WTC11 (cell line): ENCODE measurements at places on chromosomes 12 and 14. TPM values are rescaled to one million over a fixed set of nuclear protein-coding genes. Genes with fewer than 3 reads are reported as not detected.

DNA sequence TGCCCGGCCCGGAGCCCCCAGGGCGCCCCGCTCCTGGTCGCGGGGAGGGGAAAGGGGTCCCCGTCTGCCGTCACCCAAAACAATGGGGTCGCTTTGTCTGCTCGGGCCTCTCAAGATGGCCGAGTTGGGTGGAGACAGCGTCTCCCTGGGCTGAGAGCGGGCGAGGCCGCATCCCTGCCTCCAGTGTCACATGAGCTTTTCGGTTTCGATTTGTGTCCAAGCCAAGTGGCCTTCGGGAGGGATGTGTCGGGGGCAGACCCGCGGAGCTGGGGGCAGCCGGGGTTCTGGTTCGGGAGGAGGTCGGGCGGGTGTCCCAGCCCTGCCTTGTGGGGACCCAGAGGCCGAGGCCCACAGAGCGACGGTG, 790 bp downstream of the DYNC1H1 start:
- peaks cover 37% of the 10 kb centered on the region for H3K27me3 ChIP-seq
- peak; percentile 47 for DNase-seq
- H3K4me3 ChIP-seq, result peak overlapping the region; percentile 89
- H3K4me1 ChIP-seq, result peaks cover 30% of the 10 kb centered on the region
- H3K27ac ChIP-seq, result no peak overlapping the region; the same call in 1 of the 2 replicates

- H3K4me3 ChIP-seq, result no peak overlapping the region
- no peaks in the 10 kb centered on the region for H3K4me1 ChIP-seq
- no peaks in the 10 kb centered on the region; the same call in 1 of the 2 replicates for H3K27me3 ChIP-seq
These were observed 26.6 kb upstream of the KLRB1 start for GRCh38 chr12:9634177-9634803.

DNA sequence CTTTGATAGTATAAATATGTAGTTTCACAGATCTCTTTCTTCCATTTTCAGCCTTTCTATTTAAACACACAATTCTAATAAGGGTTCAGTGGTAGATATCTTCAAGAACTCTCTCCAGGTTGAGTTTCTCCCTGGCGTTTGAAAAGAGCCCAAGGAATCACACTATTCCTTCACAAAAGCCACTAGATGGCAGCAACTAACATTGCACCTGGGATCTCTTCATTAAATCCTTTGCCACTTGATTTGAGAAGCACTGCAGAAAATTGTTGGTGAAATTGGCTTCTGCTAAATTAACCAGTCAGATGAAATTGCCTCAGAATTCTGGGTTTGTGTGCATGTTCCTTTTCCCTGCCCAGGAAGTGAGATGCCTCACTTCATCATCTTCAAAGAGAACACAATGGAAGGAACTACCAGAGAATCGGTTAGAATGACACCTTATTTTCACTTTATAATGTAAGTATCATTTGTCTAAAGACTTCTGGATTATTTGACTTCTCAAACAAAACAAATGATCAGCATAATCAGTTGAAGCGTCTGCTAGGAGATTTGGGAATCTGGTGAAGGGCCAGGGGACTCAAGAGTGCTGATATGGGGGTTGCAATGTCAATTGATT, 6.8 kb downstream of the CCDC198 start:
- H3K27ac ChIP-seq, result no peak overlapping the region
- no peaks in the 10 kb centered on the region for H3K4me1 ChIP-seq
- H3K27me3 ChIP-seq, result no peaks in the 10 kb centered on the region
- no peak for DNase-seq
- no peak overlapping the region for H3K4me3 ChIP-seq

PPM1A gene
- total RNA-seq, result 38.2 to 52.5 TPM (median 41.2 TPM) in 3 replicates

NYNRIN gene
- total RNA-seq, result 16.6 to 18.3 TPM (median 17.9 TPM) in 3 replicates

- DNase-seq, result no peak
- no peak overlapping the region for H3K27ac ChIP-seq
- H3K27me3 ChIP-seq, result peaks cover 3% of the 10 kb centered on the region; the same call in 1 of the 2 replicates
- H3K4me1 ChIP-seq, result peaks cover 7% of the 10 kb centered on the region; the same call in 1 of the 2 replicates
These were observed 34.8 kb upstream of the CD9 start for GRCh38 chr12:6165395-6165794.

GRCh38 chr12:20599757-20600156, 95.4 kb upstream of the SLCO1C1 start:
- H3K36me3 ChIP-seq, result no peaks in the 10 kb centered on the region
- H3K4me3 ChIP-seq, result no peak overlapping the region
- DNase-seq, result no peak

- H3K4me3 ChIP-seq, result no peak overlapping the region
- no peaks in the 10 kb centered on the region for H3K27me3 ChIP-seq
- no peak for DNase-seq
- H3K36me3 ChIP-seq, result 0 out of 2 replicates have a peak, but pooled peaks cover 4% of the 10 kb centered on the region
These were observed 77.8 kb upstream of the BTG1 start for GRCh38 chr12:92223481-92223880.

TCL1A gene
- 1.1 to 2.9 TPM (median 2.8 TPM) in 3 replicates for total RNA-seq

DNA sequence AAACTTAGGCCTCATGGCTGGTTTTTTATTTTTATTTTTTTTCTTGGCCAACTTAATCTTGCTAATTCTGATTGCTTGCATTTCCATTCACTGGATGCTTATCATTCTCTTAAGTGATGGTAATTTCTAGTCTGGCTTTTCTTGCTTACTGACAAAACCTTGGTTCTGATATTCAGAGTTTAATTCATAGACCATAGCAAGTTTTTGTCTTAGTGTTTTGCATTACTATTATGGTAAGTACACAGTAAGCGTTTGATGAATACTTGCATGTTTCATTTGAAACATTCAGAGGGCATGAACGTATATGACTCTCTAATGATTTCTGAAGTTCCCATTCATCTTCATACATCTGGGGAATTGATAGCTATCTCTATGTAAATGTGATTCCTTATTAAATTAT, 55.8 kb downstream of the GPHN start:
- H3K36me3 ChIP-seq, result peaks cover 13% of the 10 kb centered on the region
- no peak overlapping the region for H3K4me3 ChIP-seq
- DNase-seq, result no peak
- peak overlapping the region; percentile 54 for H3K27ac ChIP-seq
- peaks cover 25% of the 10 kb centered on the region for H3K4me1 ChIP-seq

PMEL gene
- 72.2 to 86.5 TPM (median 79.3 TPM) in 3 replicates for total RNA-seq

- H3K27ac ChIP-seq, result peak overlapping the region; percentile 97
- peak overlapping the region; percentile 57 for H3K4me3 ChIP-seq
- DNase-seq, result peak; percentile 48
- H3K36me3 ChIP-seq, result no peaks in the 10 kb centered on the region
- H3K27me3 ChIP-seq, result no peaks in the 10 kb centered on the region
These were observed 23.3 kb upstream of the MYF6 start for GRCh38 chr12:80684077-80684495.

MGAT2 gene
- 24.5 to 27.7 TPM (median 25.2 TPM) in 3 replicates for total RNA-seq

GRCh38 chr12:30136696-30137095, 353.0 kb upstream of the TMTC1 start:
- H3K27ac ChIP-seq, result no peak overlapping the region
- H3K4me3 ChIP-seq, result no peak overlapping the region
- H3K36me3 ChIP-seq, result no peaks in the 10 kb centered on the region
- no peaks in the 10 kb centered on the region for H3K27me3 ChIP-seq
- DNase-seq, result no peak
